EL (cell line): ENCODE measurements at places on chromosomes 1 and 21.
A peak's percentile ranks its signal among the peaks of the same experiment; 100 is the strongest.

DNA sequence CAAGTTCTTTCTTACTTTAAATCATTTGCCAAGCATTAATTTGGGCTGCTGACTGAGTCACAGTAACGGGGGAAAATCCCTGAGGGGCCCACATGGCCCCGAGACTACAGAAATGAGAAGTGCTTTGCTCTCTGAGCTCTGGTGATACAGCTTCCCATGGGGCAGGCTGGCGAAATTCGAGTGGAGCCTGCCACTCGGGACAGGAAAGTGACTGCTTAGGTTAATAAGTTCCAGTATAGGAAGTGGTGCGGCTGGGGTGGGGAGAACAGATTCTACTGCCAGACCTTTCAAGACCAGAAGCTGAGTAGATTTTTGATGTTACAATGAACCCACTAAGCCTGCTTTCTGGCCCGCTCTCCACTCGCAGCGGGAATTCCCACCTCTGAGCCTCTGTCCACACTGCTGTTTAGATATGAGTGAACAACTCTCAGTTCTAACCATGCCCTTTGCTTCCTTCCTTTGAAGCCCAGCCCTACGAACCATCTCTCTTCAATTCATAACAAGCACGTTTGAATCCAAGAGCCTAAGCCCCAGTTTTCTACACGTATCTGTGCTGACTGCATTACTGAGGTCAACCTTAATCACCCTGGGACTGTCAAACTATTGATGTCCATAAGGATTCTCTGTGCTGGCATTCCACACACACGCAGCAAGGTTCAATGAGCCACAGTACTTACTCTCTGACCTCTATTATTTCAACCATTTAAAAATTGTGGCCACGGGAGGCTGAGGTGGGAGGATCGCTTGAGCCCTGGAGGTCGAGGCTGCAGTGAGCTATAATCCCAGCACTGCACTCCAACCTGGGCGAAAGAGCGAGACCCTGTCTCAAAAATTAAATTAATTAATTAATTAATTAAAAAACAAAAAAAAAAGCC lies 9.6 kb downstream of the ZBTB17 start:
- DNase-seq = peak; percentile 58

- no peak for DNase-seq
These were observed 45.4 kb upstream of the LRP8 start for GRCh38 chr1:53373246-53373645.

DNA sequence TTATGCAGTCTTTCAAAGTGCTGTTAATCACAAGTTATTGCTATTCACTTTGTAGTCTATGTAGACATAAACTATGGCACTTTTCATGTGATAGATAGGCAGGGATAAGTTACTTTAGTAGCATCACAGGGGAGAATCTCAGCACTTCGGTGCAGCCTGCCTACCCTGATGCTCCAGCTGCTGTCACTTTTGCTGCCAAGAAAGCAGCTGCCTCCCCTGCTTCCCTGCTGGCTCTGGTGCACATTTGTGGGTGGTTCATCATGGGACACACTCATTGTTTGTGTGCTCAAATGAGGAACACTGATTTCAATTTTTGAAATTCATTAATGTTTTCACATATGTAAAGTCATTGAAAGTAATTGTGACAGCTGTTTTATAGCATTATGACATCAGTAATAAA lies 272.6 kb downstream of the S1PR1 start:
- no peak for DNase-seq

DNA sequence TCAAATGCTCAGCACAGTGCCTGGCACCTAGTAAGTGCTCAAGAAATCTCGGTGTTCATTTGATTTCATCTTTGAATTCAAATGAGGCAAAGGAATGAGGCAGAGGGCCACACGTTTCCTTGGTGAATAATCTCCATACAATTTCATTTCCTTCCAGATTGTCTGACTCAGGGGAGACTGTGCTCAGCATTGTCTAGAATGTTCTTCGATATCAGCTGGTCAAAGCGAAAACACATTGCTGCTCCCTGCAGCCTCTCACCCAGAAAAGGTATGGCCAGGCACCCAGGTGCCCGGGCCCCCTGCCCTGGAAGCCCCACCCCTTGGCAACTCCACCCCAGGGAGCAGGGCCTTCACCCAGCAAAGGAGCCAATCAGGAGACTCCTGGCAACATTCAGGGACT lies 55.8 kb downstream of the FBXO2 start:
- DNase-seq = peak; percentile 6

DNA sequence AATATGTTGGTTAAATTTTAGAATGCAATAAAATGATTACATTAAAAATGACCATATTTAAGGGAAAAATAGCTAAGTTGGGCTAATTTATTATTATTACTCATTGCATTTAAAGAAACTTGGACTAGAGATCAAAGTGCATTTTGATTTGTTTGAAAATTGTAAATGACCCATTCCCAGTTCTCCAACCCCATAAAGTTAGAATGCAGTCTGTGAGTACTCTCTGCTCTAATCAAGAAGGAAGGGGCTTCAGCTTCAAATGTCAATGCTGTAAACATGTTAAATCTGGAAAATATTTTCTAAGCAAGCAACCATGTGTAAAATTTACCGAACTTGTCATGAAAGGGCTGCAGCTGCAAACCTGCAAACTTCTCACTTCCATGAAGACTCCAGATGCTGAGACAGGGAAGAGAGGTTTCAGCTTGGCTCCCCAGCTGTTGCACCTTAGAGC lies 232.7 kb downstream of the TTLL7 start:
- no peak for DNase-seq

DNA sequence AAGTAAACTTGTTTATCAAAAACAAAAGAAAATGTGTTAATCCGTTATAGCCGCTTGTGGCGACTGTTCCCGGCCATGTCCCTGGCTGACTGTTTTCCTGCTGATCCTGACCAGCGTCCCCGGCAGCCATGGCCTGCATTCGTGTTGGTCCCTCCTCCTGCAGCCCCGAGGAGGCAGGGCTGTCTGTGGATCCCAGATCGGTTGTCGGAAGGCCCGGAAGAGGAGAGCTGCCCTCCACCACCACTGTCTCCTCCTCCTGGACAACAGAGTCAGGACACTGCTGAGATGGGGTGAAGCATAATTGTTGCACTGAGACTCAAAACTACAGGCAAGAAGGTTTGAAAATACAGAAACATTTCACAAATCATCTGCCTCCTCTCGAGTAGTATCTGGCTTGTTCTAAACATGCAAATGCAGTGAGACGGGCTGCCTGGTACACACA lies 3.6 kb upstream of the MXRA8 start:
- DNase-seq = peak; percentile 85

DNA sequence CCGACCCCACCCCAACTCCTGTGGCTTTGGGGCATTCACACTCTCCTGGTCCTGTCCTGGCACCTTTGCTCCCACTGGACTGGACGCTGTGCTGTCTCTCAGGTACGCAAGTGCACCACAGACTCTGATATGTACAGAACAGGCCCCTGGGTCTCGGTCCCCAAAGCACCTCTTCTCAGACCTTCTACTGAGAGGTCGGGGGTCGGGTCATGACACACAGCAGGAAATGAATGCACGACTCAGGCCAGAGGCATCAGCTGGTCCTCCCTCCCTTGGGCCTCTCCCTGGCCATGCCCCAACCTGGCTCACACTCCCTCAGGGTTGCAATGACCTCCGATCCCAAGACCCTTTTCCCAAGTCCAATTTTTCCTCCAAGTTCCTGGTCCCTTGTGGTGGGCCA lies 1.8 kb upstream of the KRTAP10-12 start:
- no peak for DNase-seq

- DNase-seq = peak; percentile 34
These were observed 110.8 kb upstream of the KAZN start for GRCh38 chr1:14487671-14488070.
